ENCODE measurements at places on chromosomes 11 and 22.

GRCh38 chr22:28369854-28370253 is 309.8 kb downstream of the TTC28 start:
- no peak for DNase-seq

GRCh38 chr11:102446606-102447005 is 6.0 kb downstream of the TMEM123 start:
- no peak for DNase-seq

- DNase-seq, result no peak
Measured at GRCh38 chr11:30455025-30455424, 131.1 kb downstream of the MPPED2 start.

- no peak for DNase-seq
Measured at GRCh38 chr11:16841984-16842383, 103.5 kb downstream of the C11orf58 start.
